ENCODE measurements at places on chromosomes 2 and 18. TPM values are rescaled to one million over a fixed set of nuclear protein-coding genes. Genes with fewer than 3 reads are reported as not detected.

Gene RUFY4
- total RNA-seq, result not detected

Gene SCYGR2
- not detected for total RNA-seq

Gene FMNL2
- total RNA-seq, result 17.6 TPM

Gene OLA1
- total RNA-seq, result 96.7 TPM

Gene ALPP
- not detected for total RNA-seq

Gene AP1S3
- total RNA-seq, result 28.0 TPM

Gene PPP1R1C
- total RNA-seq, result 0.77 TPM

Gene CYP27C1
- total RNA-seq, result not detected

Gene IGFBP5
- total RNA-seq, result 386 TPM

Gene SIGLEC15
- total RNA-seq, result 1.7 TPM

Data from regular cardiac myocyte (primary cell).